ENCODE measurements at places on chromosomes 2 and 18.

DNA sequence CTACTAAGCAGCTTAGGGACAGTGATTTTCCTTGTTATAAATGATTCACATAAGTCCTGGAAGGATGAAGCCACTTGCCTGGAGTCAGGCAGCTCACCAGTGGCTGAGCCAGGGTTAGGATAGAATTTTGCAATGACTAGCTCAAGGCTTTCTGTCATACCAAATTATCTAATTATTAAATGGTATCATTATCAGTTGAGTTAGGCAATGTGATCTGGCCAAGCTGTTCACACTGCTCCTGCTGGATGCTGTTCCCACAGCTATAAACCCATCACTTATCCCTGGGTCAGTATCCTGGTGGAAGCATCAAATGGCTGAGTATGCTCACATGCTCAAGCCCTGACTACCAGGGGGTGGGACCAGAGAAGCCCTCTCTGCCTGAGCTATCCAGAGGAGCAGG, 235.2 kb downstream of the MTX2 start:
- no peak for DNase-seq

DNA sequence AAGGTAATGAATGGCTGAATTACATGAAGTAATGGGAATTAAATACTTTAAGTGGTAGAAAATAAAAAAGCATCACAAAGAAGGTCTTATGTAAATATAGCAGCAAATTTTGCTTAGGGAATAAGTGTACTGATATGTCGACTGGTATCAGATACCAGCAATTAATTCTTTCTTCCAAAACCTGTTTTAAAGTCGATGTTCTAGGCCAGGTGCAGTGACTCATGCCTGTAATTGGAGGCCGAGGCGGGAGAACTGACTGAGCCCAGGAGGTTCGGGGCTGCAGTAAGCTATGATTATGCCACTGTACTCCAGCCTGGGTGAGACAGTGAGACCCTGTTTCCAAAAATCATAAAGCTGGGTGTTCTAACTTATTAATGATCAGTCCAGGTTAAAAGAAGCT, 30.3 kb downstream of the SP3 start:
- DNase-seq = no peak

DNA sequence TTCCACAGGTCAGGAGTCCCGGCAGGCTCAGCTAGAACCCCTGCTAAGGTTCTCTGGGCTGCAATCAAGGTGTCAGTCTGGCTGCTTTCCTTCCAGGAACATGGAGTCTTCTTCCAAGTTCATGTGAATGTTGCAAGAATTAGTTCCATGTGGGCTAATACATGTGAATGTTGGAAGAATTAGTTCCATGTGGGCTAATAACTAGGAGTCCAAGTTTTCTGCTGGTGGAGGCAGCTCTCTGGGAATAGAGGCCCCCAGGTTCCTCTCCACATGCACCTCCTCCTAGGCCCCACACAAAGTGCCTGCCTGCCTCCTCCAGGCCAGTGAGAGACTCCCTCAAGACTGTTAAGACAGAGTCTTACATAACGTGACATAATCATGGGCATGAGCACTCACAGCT, 140.8 kb upstream of the SLC35G4 start:
- no peak for DNase-seq

GRCh38 chr2:207766041-207766551, 3.6 kb downstream of the FZD5 start:
- no peak for DNase-seq

- no peak for DNase-seq
These were observed 197.1 kb downstream of the EN1 start for GRCh38 chr2:118650327-118650726.

GRCh38 chr2:1854729-1855547, 110.6 kb upstream of the PXDN start:
- no peak for DNase-seq

- no peak for DNase-seq
These were observed 7.4 kb upstream of the DGKD start for GRCh38 chr2:233346930-233347329.

GRCh38 chr2:112181571-112182290, 43.5 kb downstream of the FBLN7 start:
- DNase-seq = peak; percentile 70

- no peak for DNase-seq
These were observed 238.5 kb upstream of the ERBB4 start for GRCh38 chr2:212777020-212777491.

GRCh38 chr2:191041418-191042161, 27.6 kb upstream of the STAT1 start:
- DNase-seq = no peak

DNA sequence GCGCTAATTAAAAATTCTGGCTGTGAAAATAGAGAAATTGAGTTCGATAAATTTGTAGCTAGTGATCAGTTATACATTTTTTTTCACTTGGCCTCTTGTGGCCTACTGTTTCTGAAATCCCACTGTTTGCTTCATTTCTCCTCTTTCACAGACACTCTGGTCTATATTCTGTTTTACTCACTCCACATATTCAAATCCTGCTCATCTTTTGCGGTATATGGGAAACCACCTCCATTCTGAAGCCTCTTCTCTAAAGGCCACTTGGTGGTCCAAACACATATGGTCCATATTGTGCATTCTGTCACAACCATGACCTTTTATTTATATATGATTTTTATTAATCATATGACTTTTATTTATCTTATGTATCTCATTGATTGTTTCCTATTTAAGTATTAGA, 67.0 kb downstream of the MYO1B start:
- DNase-seq = no peak

- no peak for DNase-seq
These were observed 70.5 kb upstream of the POMC start for GRCh38 chr2:25238920-25239319.

- DNase-seq = no peak
These were observed 146.0 kb upstream of the CYP26B1 start for GRCh38 chr2:72293620-72294019.

- DNase-seq = no peak
These were observed at the start of gene LIMS2 for GRCh38 chr2:127675331-127676261. TSS of gene LIMS2 (minus strand) at chr2:127675530. CDS start at chr2:127675024, 506 bp downstream.

GRCh38 chr2:205369813-205370212, 312.5 kb upstream of the NRP2 start:
- DNase-seq = no peak

DNA sequence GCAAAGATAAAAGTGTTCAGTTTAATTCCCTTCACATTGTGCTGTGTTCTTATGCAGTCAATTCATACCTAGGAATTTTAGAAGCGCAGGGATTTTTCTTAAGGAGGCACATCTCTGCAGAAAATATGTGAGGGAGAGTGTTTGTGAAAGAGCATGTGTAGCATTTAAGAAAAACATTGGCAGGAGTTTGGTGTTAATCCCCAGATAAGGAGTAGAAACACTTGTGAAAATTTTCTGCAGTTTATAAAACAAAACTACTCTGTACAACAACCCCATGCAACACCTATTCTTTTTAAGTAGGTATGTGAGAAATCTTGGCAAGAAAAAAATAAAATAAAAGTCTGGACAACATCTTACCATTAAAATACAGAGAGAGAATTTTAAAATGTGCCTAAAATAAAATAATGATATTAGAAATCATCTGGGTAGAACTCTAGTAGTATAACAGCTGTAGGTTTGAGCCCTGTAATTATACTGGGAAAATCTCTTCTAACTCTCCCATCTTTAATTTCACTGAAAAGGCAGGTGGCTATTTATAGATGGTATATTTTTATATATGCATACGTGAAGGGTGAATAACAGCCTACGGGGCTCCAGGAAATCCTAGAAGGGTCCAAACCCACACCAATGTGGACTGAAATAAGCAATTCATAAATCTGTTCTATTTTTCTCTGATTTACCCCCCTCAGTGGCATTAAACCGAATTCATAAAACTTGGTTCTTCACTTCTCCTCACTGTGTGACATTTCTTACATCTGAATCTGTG, 6.6 kb downstream of the FZD7 start:
- no peak for DNase-seq

DNA sequence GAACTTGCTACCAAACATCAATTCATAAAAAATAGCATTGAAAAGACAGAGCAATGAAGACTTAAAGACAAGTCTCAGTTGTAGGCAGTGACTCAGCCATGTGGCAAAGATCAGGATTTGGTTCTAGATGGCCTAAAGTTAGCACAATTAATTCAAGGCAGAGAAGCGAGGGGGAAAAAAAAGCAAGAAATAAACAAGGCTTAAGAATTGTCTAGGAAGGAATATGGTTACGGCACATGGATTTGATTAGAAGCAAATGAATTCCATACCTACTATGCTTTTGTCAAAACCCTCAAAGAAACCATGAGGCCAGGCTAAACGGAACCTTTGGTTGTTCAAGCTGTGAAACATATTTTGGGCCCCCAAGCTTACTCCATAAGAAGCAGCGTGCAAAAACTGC, 362.2 kb upstream of the KCNH7 start:
- DNase-seq = no peak

DNA sequence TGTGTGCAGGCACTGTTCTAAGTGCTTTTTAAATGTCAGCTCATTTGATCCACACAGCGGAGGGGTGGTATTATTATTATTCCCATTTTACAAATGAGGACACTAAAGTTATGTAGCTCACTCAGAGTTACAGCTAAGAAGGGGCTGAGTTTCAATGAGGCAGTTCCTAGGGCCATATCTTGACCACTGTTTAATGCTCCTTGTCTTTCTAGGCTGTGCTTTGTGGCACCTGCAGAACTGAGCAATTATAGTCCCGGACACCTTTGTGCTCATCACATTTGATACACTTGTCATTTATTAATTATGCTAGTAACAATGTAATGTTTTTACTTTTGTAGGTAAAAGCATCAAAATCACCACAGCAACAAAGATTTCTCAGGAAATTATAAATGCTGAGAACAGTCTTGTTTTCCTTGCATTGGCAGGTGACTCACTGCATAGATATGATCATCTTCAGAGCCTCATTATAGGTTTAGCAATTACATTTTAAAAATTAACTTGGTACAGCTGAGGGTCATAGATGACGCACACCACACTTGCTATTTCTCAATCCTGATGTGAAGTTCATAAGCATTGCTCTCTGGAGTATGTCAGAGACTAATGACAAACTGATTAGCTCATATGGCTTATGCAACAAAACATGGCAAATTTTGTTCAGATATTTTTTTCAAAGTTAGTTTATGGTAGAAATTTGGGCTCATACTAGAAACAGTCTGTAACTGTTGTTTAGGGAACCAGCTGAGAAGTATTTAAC, 366.8 kb downstream of the TGIF1 start:
- no peak for DNase-seq

DNA sequence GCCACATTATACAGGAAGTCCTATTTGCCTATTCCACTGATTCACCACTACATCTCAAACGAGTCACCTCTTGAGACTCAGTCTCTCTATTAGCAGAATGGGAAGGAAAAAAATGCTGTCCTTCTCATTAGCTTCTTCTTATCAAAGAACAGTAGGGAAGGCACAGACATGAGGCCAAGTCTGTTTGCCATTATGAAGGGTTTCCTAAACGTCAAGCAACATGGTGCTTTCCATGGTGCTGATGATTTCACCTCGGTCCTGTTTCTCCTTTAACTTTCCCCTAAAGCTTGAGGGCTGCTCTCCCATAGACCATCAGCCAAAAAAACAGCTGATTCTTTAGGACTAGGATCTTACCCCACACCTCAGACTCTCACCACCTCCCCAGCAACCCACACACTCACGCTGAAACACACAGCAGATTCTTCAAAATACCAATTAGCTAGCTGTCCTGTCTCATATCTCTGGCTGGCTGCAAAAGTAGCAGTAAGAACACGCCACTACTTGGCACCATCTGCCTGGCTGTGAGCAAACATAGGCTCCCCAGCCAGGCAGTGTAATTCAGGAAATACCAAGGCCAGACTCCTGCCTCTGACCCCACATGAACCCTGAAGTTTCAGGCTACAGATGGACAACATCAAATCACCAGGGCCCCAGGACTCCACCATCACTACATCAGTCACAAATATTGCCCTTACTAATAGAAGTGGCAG, 30.5 kb downstream of the GALNT14 start:
- no peak for DNase-seq

- DNase-seq = no peak
These were observed 21.6 kb downstream of the DARS1 start for GRCh38 chr2:135963841-135964240.

DNA sequence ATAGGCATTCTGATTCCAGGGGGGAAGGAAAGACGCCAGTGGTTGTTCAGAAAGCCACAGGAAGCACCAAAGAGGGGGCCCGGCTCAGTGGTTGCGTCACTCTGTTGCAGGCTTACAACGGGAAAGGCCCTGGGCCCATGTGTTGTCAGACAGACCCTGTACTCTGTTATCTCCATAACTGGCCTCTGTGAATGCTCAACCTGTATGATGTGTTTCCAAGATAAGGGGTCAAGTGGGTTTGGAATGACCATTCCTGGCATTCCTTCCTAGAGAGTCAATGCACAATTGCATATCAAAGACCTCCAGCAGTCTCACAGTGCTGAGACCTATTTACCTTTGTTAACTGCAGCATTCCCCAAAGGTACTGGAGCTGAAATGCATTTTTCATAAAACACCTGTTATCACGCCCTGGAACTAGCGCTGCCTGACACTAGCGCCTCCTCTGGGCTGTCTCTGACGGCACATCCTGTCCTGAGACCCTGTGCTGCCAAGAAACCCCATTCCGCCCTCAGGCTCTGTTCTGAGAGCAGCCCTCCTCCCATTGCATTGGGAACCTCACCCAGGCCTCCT, 13.2 kb upstream of the LRRFIP1 start:
- no peak for DNase-seq

- peak; percentile 45 for DNase-seq
These were observed 3.1 kb upstream of the GMPPA start for GRCh38 chr2:219495531-219496122.

DNA sequence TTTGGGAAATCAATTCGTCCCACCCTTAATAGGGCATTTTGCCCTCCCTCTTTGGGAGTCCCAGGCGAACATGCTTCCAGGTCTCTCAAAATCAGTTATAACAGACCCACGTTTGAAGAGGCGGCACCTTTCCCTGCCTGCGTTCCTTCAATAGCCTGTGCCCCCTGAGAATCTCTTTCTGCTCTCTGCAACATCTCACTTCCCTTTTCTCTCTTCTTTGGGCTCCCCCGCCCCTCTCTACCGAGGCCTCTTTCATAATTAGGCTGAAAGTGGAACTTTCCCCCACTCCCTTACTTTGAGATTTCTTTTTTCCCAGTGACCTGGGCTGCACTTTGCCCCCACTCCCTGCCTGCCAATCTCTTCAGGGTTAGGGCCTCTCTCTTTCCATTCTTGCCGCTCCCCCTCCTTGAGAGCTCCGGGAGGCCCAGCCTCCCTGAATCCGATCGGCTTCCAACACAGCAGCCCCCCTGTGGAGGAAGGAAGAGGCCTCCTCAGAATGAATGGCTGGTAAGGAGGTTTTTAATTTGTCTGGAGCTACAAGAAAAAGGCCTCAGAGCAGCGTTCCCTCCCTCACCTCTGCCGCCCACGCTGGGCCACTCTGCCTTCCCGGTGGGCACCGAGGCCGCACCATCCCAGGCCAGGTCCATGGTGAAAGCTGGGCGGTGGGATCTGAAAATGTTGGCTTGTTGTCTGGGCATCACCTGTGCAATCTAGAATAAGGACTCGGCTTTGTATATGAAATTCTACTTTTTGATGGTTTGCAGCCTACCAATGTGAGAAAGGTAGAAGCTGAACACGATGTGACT, 162.6 kb upstream of the SIX3 start:
- DNase-seq = no peak

DNA sequence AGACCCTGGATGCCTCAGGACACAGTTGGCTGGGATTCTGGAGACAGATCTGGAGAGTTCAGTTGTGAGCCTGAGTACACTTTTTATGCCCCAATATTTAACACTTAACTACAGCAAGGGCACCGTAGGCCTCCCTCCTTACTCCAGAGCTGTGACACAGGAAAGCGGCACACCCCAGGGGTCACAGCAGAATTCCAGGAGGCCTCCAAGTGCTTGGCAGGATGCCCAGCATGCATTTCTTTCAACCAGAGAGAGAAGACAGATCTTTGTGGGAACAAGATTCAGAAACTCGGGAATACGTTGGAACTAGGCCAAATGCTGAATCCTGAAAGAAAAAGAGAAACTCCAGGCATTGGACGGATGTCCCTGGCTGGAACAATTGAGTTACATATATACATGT, 199.2 kb upstream of the NT5C1B start:
- no peak for DNase-seq

All from activated T-cell treated with anti-CD3 and anti-CD28 coated beads, Interleukin-2, amount 50 U/mL, for 4 hours (primary cell).